ENCODE measurements at places on chromosomes 6 and 20.

- no peak for DNase-seq
Observed at GRCh38 chr20:33771938-33772337, 39.2 kb upstream of the CHMP4B start.

GRCh38 chr6:154367336-154367735, 10.7 kb upstream of the IPCEF1 start:
- no peak for DNase-seq

DNA sequence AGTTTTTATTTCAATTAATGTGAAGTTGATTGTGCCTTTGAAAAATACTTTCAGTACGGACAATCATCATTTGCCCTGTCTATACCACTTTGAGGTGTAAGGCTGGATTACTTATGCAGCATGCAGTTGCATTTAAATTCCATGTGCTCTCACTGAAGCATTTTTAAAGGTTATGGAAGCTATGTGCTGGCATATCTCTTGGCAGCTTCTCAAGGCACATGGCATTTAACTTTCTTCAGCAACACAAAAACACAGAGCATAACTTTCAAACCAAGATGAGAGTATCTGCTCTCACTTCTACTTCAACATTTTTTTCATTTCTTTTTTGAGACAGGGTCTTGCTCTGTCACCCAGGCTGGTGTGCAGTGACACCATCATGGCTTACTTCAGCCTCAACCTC, 360.6 kb upstream of the RUNX2 start:
- no peak for DNase-seq

- no peak for DNase-seq
Observed at GRCh38 chr6:164827537-164827936, 481.9 kb downstream of the C6orf118 start.

- DNase-seq: no peak
Observed at GRCh38 chr6:11236076-11236750, 3.7 kb upstream of the NEDD9 start.

GRCh38 chr20:22515264-22515663, 69.1 kb downstream of the FOXA2 start:
- DNase-seq: no peak

- no peak for DNase-seq
Observed at GRCh38 chr6:166957087-166957804, 896 bp upstream of the RNASET2 start.

DNA sequence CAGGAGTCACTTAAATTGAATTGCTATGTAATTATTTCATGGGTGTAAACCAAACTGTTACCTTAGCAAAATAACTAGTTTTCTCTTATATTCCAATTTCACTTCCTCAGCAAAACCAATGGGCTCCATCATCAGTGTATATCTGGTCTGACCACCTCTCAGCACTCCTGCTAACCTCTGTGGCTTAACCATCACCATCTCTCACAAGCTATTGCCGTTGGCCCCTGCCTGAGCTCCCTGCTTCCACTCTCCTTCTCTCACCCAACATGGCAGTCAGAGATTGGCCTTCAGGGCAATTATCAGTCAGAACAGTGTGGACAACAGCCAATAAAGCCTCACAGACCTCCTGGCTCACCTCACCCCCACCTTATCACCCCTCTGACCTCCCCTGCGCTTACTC, 124.0 kb downstream of the CARMIL1 start:
- no peak for DNase-seq

GRCh38 chr20:62671765-62672164, 29.5 kb downstream of the SLCO4A1 start:
- DNase-seq: no peak

DNA sequence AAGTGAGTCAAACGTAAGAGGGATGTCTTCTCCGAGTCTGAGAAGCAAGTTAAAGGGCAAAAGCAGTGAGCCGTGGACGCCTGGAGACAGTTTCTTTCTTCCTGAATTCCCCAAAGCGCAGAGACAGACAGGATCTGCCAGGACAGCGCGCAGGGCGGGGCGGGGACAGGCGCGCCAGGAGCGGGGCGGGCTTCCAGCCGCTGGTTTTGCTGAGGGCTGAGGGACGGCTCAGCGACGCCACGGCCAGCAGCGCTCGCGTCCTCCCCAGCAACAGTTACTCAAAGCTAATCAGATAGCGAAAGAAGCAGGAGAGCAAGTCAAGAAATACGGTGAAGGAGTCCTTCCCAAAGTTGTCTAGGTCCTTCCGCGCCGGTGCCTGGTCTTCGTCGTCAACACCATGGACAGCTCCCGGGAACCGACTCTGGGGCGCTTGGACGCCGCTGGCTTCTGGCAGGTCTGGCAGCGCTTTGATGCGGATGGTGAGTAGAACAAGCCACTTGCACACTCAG, at the start of gene SCGN:
Gene SCGN (plus strand): TSS at position 209 of the 509 bp plus-strand sequence. CDS start 189 bp downstream, at position 398.
- DNase-seq: peak; percentile 21

DNA sequence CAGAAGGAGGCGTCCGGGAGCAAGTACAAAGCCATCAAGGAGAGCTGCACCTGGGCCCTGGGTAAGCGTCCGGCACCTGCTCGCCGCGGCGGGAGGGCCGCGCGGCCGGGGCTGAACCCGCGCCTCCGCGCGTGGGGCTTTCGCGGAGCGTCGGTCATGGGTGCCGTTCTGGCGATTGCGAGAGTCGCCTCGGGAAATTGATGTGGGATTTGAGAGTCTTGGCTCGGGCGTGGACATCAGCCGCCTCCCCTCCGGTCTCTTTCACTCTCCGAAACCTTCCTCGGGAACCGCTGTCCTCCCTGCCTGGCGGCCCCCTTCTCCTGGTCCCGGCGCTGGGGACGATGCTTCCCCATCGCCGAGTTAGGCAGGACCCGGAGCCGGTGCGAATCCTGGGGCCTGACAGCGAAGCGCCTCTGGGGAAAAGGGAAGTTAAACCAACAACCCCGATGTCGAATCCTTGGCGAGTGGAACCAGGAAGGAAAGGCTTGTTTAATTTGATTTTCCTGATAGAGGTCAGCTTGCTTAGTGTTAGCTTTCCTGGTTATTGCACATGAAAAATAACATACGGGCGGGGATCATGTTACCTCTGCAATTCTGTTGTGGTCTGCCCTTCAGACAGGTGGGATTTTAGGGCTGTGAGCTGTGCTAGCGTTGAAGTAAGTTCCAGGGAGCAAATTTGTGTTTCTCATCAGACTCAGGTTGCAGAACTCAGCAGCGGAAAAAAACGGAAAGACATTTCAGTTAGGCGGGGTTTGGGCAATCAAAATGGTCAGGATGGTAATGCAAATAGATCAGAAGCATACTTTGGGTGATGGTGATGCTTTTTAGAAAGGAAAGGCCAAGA, 594 bp downstream of the ARFGEF3 start:
- DNase-seq: no peak

GRCh38 chr6:36677059-36677749, 1.3 kb upstream of the CDKN1A start:
- no peak for DNase-seq

GRCh38 chr20:62644044-62644795, 1.9 kb downstream of the SLCO4A1 start:
- DNase-seq: no peak

- DNase-seq: no peak
Observed at GRCh38 chr6:151027936-151028838, 162.7 kb downstream of the MTHFD1L start.

DNA sequence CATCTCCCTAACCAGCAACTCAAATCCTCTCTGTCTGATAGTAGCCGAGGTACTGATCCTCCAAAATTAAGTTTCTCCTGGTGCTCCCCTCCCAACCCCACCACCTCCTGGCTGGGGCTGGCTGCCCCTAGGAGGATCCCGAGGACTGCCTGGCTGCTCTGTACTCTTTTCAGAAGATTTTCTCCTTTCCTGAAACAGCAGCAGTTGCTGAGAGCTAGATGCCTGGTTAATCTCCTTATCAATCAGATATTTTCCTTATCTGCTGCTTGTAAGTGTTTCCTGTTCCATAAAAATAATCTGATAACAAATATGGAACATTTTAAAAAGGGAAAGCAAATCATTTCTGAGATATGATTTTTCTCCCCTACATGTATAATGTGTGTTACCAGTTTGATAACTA, 52.8 kb downstream of the ZMYND8 start:
- no peak for DNase-seq

GRCh38 chr20:39298571-39299506, 336.7 kb downstream of the DHX35 start:
- DNase-seq: no peak

DNA sequence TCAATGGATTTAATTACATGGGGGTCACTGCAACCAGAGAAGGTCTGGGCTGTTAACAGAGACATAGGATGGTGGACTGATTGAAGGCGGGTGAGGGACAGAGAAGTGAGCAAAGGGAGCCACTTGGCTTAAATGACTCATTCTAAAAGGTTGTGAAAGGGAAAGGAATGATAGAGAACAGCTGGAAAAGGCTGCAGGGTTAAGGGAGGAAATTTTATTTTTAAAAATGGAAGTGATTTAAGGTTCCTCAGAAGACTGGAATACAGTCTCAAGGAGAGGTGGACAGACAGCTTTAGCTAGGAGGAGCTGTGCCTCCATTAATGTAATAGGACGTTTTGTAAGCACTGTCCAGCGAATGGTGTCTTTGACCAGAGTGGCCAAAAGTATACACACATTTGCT, 46.7 kb downstream of the RGS17 start:
- DNase-seq: peak; percentile 26

DNA sequence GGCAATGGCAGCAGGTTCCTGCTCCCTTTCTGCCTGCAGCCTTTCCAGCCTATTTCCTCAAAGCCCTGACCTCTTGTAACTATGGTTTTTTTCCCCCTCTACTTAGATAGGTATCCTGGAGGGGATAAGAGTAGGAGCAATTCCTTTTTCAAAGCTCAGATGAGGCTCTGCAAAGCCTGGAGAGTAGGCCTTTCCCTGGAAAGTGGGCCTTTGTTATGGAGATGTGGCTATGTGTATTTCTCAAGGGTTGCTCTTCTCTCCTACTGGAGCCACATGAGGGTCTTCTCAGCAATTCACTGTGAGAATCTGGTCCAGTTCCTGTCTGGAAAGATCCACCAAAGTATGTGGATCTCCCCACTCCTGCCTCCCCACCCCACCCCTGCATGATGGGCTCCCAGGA, 96.0 kb downstream of the DTD1 start:
- no peak for DNase-seq

GRCh38 chr20:15076785-15077184, 739.4 kb upstream of the FLRT3 start:
- DNase-seq: no peak

DNA sequence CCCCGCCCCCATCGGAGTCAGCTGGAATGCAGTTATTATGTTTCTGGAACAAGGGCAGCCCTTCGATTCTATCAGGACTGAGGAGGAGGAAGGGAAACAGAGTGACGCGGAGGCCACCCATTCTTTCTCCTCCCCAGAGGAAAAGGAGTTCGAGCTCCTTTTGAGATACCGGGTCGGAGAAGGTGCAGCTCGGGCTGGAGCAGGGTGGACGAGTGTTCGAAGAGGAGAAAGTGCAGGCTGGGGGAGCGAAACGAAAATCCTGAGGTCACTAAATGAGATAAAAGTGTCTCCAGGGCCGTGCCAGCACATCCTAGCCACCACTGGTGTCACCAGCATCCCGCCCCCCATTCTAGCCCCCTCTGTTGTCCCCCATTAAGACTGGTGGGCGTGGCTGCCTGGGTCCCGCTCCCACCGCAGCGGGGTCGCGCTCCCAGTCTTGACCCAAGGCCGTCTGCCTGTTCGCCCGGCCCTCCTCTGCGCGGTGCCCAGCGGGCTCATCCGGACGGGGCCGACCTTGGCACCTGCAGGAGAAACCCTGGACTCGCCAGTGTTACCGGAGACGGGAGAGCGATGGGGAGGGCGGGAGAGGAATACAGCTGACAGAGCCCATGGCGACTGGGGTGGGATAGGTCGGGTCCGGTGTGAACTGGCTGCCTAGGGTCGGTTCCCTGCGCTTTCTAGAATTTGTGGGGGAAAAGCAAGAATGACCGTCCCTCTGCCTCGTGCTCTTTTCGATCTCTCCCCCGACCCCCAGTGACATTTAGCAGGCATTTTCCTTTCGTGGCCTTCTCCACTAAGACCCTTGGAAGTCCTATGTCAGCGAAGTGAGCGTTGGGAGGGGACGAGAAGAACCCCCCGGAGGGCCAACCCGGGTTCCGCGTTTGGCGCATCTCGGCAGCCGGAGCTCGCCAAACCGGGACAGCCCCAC, 16.2 kb downstream of the FOXA2 start:
- no peak for DNase-seq

DNA sequence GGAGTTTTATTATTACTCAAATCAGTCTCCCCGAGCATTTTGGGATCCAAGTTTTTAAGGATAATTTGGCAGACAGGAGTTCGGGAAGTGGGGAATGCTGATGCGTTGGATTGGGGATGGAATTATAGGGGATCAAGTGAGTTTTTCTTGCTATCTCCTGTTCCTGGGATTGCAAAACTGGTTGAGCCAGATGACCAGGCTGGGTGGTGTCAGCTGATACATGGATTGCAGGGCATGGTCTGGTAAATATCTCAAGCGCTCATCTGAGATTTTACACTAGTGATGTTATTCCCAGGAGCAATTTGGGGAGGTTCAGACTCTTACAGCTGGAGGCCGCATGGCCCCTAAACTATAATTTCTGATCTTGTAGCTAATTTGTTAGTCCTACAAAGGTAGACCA, 54.7 kb downstream of the ENPP1 start:
- no peak for DNase-seq

DNA sequence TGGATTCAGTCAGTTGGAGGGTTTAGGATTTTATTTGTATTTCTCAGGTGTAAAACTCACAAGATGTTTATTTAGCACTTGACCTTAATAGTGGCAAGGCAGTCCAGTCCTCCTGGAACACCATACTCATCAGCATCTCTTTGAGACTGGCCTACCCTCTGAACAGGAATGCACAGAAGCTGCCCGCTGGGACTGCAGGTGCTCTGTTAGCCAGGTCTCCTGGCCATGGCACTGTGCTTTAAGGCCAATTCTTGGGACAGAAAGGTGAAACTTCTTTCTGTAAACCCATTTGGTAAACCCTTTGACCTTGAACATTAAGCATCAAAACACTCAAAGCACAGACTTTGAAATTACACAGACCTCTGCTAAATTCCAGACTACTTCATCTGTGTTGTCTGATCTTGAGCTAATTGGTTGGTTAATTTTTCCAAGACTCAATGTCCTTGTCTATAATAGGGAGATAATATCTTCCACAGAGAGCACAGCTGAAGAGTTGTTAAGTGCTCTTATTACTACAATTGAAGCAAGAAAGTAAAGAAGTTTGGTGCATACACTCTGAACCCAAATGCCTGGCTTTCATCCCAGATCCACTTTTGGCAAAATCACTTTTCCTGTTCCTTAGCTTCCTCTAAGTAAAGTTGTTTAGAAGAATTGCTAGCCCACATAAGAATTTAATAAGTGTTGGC, 54.9 kb upstream of the NT5E start:
- no peak for DNase-seq

DNA sequence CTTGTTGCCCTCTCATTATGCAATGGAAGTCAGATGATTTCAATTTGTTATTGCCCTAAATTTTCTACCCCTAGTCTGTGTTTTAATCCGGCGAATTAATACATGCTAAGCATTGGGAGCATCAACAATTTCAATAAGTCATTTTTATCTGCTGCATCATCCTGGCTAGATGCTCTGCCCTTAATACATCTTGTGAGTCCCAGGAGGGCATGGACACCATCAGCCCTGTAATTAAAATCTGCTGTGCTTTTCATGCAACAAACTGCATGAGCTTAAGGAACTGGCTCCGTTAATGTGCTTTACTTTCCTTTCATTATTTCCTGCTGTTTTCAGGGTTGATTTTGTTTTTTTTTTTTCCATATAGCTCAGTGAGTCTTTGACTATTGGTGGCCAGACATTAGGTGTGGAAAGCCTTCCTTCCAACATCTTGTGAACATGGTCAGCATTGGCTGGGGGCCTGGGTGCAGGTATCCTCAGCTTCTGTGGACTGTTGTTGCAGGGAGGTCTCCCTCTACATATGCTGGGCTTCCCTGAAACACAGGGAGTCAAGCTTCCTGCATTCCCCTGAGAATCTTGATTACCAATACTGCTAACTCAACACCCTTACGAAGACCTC, 8.5 kb upstream of the PBOV1 start:
- no peak for DNase-seq

GRCh38 chr6:113209315-113209714, 647.8 kb upstream of the MARCKS start:
- DNase-seq: no peak
